ENCODE measurements at places on chromosomes 6 and 20.

- no peak for DNase-seq
Observed at GRCh38 chr6:6920114-6920986, 187.4 kb upstream of the RREB1 start.

DNA sequence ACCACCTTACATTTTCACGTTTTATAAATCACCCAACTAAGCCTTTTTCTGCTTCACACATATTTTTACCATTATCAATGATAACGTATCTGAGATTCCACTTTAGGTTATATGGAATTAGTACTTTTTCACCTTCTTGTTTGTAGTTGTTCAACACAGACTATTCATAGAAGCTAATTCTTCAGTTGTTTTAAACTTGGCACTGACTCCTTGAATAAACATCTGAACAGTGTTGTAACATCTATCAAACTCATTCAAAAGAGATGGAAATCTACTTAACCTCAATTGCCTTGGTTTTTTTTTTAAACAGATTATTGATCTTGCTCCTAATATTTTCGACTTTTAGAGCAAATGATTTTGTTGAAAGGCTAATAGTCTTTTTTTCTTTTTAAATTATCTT lies 34.2 kb downstream of the PTPRA start:
- no peak for DNase-seq

DNA sequence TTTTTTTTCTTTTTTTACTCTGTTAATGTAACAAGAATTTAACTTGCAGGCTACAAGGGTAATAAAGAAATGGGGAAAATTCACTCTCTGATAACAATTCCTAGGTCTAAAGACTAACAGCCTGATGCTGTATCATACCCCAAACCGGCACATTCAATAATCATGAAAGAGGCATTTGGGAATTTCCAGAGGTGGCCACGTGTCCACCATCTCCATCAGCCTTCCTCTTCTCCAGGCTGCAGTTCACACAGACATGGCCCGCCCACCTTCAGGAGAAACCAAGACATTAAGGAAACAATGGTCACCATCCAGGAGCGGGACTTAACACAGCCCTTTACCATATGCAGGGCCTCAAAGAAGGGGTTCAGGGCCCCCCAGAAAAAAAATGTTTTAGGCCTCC lies 44.8 kb downstream of the PDE10A start:
- DNase-seq, result no peak

- DNase-seq, result no peak
Observed at GRCh38 chr6:109511832-109512231, 28.8 kb upstream of the ZBTB24 start.

DNA sequence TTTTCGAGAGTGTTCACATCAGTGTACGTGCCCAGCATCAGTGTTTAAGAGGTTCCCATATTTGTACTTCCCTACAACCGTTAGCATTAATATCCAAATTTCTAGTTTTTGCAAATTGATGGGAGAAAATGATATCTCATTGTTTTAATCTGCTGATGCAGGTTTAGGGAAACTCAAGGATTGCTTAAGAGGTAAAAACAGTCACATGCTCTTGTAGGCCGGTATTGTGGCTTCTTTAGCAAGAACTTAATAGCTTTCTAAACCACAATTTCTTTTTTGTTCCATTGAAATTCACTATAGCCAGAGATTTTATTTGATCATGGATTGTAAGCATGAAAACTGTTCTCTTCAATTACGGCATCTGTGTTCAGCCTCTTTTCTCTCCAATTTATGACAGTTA lies 29.5 kb downstream of the BEND6 start:
- no peak for DNase-seq
